ENCODE measurements at places on chromosomes 11 and 22.
A peak's percentile ranks its signal among the peaks of the same experiment; 100 is the strongest.

GRCh38 chr11:44987506-44987905, 36.8 kb upstream of the TP53I11 start:
- no peak for DNase-seq

DNA sequence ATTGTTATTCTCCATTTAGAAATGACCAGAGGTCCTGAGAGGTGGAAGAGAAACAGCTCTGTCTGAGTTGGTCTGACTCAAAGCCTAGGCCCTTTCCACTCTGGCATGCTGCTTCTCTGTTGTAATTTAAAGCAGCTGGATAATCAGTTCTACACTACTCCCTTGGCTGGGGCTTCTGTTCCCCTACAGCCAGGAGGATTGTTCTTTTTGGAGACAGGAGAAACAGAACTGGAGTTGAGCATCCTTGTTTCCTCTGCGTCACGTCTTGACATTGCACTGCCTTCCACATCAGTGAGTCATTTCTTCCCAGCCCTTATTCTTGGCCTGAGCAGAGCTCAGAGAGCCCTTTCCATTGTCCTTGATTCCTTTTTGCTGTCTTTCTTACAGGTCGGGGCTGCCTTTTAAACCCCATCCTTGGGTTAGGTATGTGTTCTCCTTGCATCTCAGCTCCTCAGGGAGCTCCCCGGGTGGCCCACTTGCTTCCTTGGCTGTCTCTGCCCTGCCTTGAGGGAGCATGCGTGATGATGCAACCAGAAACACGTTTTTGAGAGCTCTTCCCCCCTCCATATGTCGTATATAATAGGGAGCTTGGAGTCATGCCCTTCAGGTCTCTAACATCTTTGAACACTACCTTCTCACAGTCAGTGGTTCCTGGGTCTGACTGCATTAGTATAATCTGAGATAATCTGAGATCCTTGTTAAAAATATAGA, 35.7 kb downstream of the CYB5R2 start:
- DNase-seq = no peak

GRCh38 chr22:48580481-48580970, 1247.1 kb downstream of the BRD1 start:
- DNase-seq = no peak

DNA sequence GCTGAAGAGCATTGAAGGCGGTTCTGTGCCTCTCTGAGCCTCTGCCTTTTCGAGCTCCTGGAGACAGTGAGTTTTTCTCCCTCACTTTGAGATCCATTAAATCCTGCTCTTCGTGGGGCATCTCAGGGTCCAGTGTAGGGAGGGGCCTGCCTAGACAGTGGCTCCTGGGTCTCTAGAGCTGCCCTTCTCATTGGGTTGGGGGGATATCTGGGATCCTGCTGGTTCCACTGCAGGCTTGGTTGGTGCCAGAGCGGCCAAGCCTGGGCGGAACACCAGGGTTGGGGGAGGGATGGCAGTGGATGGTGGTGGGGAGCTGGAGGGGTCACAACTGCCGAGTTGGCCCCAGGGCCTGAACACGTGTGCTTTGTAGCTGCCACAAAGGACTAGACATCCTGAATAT, 52.2 kb upstream of the CARS1 start:
- no peak for DNase-seq

DNA sequence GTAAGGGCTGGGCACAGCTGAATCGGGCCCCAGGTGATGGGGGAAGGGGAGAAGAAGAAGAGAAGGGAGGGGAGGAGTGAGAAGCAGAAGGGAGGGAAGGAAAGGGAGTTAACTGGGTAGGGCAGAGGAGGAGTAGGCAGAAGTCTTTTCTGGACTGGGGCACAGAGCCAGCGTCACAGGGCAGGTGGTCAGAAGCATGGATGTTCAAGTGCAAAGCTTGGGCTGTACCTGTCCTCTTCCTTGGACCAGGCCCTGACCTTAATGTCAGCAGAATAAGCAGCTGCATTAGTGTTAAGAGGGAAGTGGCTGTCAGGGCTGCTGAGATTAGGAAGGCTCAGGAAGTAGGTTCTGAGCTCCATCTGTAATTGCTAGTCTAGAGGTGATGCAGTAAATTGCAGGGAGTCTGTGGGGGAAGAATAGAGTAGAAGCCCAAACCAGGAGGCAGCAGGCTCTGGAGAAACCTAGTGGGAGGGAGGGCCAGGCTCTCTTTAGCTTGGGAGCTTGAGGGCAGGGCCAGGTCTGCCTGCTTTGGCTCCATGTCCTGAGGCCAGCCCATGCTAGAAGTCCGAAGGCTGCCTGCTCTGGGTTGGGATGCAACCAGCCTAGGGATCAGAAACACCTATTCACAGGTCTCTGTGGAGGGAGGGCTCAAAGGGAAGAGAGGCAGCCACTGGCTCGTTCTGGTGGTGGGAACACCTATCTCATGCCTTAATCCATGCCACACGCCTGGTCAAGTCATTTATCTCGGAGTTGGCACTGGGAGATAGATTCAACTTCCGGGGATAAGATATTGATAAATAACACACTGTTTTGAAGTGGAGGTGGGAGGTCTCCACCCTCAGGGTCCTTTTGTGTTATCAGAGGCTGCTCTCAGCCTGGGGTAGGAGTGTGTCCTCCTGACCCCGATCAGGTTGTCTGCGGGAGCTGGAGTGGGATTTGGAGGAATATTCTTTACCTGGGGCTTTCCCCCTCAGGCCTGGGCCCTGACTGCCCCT, 1.7 kb upstream of the UCP3 start:
- DNase-seq = no peak

DNA sequence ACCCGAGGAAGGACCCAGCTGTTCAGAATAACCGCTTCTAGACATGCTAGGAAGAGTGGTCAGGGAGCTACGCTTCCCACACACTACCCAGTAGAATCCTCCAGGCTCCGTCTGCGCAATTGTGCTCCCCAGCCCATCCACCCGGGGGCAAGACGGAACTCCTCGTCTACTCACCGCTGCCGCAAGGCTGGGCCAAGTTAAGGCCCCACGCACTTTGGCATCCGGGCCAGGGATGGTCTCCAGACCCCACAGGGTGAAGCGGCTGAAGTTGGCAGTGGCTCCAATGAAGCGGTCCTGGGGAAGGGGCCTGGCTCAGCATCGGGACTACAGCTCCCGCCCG, 757 bp downstream of the RNASEH2C start:
- no peak for DNase-seq

DNA sequence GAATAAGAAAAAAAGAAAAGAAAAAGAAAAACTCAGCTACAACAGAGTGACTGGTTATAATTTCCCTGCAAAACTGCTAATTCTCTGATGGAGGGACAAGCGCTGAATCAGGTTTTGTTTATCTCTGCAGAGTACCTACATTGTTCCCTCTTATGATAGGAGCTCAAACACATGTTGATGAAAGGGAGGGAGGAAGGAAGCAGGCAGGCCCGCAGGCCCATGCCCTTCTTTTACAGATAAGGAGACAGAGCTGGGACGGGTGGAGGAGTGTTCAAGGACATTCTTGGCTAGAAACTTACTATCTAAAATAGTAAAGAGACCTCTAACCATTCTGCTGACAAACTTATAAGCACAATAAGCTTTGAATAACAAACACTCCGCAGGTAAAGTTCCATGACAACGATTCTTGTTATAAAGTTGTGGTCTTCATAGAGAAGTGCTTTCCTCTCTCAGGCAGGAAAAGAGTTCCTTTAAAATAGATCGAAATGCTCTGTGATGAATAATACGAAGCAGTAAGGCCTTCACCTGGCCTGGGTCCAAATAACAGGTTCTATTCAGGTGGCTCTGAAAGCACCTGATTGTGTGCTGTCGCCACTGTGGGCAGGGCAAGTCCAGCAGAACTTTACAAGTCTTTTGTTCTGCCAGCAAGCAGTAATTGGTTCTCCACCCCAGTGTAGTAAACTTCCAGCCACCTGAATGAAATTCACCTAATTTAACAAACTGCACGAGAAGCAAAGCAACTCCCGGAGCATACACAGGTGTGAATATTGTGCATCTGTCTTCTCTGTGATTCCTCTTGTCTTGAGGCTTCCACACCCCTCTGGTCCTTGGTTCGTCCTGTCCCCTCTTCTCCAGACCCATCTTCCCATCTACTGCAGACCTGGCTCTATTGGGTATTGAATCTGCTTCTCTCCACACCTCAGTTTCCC, 15.3 kb upstream of the MICAL2 start:
- DNase-seq = no peak

- DNase-seq = peak; percentile 48
Measured at GRCh38 chr11:118171269-118172062, 5.0 kb downstream of the SCN2B start.

DNA sequence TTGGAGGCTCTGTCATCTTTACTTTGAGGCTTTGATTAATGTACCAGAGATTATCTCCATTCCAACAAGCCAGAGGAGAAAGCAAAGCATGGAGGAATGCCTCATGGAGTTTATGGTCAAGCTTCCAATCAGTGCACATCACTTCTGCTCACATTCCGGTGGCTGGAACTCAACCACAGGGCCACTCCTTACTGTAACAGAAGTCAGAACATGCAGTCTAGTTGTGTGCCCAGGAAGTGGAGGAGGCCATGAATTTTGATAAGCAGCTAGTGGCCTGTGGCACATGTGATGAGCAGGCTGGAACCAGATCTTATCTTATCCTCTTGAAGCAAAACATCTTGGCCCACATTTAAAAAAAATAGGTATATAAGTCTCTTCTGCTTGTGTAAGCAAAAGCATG, 258.9 kb upstream of the ARHGAP20 start:
- DNase-seq = no peak

- DNase-seq = no peak
Measured at GRCh38 chr11:26026078-26026477, 305.9 kb upstream of the ANO3 start.

DNA sequence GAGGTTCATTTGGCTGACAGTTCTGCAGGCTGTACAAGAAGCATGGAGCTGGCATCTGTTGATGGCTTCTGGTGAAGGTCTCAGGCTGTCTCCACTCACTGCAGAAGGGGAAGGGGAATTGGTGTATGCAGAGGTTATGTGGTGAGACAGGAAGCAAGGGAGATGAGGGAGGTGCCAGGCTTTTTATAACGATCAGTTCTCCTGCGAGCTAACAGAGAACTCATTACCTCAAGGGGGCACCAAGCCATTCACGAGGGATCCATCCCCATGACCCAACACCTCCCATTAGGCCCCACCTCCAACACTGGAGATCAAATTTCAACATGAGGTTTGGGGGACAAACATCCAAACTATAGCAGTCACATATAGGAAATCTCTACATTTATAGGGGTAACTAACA, 38.7 kb upstream of the E2F8 start:
- no peak for DNase-seq

DNA sequence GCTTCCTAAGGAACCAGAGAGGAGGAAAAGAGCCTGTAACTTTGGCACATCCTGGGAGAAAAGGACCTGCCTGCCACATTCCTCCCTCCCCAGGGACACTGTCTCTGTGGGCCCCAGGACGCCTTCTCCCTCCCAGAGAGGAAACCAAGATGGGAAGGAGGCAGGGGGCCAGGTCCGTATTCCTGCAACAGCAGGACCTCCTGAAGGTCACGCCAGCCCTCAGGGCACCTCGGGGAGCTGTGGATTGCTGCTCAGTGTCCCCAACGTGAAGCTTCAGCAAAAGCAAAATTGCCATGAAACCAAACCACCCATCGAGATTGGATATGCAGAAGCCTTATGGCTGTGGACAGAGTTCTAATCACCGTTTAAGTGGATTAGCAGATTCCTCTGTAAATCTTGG, 86.7 kb downstream of the ARHGAP8 start:
- no peak for DNase-seq

GRCh38 chr22:43351966-43352345, 8.8 kb upstream of the SCUBE1 start:
- DNase-seq = no peak

DNA sequence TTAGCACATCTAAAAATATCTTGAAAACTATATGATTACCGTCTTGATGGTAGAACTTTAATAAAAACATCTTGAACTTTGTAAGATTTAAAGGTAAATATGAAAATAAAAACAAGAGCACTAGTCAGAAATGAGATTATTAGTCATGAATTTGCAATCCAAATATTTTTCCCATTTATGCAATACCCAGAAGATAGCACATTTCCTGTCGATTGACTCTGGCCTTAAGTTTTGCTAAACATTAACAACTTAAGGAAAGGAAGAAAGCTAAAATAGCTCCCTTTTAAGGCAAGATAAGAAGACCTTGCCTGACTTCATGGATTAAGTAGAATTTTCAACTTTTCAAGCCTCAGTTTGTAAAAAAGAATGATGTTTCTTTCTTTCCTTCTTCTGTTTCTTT, 1374.7 kb upstream of the RAG2 start:
- DNase-seq = no peak

- no peak for DNase-seq
Measured at GRCh38 chr11:124761301-124762104, 587 bp downstream of the ESAM start.

- no peak for DNase-seq
Measured at GRCh38 chr11:34451053-34451452, 12.3 kb downstream of the CAT start.

DNA sequence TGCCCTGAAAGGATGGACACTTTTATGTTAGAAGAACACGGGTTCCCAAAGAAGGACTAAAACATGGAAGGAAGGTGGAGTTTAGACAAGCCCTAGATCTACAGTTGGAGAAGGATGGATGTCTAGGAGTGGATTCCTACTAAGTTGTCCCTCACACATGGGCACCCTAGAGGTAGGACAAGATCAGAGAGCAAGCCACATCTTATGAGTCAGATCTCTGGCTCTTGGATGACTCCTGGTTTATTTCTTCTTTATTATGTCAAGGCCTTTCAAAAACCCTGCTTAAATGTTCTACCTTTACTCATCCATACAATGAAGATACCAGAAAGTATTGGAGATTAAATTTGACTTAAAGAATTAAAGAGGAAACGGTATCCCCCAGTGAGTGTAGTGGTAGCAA, 34.4 kb downstream of the PRCP start:
- DNase-seq = no peak

DNA sequence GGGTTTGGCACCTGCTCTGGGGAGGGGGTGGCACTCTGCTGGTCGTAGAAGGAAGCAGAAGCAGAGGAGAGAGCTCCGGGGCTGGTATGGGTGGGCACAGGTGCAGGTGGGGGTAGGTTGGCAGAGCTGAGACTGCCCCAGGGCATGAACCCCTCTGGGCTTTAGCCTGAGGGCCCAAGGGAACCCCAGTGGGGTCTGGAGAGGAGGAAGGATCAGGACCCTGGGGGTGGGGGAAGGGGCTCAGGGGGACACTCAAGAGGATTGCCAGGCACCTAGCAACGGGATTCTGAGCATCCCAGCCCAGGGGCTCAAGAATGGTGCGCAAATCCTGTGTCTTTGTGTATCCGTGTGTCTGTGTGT, 6.3 kb downstream of the ALDH3B2 start:
- no peak for DNase-seq

DNA sequence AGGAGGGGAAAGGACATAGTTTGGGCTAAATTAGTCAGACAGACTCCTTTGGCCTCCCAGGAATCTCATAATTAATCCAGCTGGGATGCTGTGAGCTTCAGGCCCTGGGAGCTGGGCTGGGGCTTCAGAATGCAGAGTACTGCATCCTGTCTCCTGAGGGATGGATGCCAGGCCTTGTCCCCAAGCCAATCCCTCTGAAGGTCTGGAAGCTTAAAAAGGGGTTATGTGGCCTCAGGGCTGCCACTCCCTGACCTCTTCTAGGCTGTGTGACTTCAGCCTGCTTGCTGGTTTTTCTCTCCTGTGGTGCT, 6.9 kb upstream of the LRRC32 start:
- DNase-seq = no peak
